ENCODE measurements at places on chromosomes 13 and 19.

DNA sequence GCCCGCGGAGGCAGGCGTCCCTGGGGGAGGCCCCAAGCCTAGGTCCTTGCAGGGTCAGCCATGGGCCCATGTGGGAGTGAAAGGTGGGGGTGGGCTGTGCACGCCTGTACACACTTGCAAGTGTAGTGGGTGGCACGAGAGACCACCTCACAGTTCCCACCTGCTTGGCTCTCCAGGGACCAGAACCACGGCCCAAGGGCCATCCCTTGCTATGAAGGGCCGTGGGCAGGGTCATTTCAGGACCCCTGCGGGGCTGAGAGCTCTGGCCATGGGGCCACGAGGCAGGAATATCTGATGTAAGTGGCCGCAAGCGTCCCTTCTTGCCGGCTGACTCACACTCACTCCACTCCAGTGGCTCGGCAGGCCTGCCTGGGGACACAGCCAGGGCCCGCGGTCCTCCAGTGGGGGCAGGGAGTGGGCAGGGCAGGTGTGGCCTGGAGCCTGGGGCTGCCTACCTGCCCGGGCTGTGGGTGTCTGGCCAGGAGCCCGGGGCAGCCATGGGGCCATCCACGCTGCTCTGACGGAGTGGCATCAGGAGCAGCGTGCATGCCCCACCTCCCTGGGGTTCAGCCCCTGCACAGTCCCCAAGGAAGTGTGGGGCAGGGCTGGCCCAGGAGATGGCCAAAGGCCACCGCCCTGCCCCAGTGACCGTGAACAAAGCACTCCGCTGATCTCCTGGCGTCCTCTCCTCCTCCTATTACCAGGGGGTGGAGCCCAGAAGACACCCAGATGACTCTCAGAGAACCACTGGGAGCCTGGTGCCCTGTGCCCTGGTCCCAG, 8.6 kb upstream of the MKNK2 start:
- DNase-seq: no peak

DNA sequence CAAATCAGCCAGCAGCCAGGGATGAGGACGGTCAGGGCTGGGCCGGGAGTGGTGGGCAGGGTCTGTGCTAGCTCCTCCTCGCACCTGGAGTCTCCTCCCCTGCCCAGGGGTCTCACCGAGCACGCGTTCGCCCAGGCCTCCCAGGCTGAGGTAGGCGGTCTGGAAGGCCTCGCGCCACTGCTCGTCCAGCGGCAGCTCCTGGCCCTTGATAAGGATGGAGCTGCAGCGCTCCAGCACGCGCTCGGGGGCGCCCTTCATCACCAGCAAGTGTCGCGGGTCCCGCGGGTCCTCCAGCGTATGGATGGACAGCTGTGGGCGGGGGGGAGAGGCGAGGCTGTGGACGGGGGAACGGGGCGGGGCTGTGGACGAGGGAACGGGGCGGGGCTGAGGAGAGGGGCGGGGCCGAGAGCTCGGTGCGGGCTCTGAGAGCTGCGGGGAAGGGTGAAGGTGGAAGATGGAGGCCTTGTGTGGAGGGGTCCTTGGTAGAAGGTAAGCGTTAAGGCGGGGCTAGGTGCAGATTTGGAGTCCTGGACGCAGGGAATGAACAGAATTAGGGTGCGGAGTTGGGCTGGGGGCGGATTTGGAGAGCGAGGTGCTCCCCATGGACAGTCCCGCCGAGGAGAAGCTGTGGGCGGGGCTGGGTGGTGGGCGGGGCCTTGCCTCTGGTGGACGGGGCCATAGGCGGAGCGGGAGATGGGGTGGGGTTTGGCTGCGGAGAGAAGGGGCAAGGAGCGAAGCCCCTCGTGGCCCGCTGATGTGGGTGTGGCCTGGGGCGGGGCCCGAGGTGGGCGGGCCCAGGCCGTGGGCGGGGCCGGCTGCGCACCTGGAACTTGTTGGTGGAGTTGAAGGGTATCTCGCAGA, 5.7 kb downstream of the ATP4A start:
- peak; percentile 18 for DNase-seq

DNA sequence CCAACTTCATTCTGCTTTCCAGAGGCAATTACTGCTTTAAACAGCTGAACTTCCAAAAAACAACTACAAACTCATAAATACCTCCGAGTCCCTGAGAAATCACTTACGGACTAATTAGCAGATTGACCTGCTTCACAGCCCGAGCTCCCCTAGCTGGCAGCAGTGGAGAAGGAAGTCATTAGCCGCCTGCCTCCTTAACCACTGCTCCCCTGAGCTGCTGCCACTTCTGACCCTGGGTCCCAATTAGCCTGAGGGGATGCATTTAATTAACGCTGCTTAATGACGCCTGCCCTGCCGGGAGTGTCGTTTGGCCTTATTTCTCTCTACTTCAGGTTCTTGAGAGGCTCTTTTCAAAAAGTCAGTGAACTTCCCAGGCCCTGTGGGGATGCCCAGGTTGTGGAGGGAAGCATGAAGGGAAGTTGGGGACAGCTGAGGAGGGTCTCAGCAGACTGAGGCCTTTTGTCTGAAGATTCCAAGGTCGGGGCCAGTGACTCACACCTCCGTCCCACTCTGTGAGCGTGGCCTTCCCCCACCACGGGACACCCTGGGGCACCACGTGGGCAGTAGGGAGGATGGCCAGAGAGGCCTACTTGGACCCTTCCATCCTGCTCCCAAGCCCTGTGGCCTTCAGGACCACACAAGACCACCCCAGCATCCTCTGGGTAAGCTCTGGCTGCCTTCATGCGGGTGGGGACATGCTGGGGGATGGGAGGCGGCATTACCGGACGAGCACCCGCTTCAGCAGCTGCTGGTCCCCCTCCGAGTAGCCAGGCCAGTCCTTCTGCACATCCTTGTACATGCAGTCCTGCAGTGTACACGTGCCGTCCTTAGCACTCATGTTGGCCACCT, 19.8 kb upstream of the ISYNA1 start:
- DNase-seq: no peak

DNA sequence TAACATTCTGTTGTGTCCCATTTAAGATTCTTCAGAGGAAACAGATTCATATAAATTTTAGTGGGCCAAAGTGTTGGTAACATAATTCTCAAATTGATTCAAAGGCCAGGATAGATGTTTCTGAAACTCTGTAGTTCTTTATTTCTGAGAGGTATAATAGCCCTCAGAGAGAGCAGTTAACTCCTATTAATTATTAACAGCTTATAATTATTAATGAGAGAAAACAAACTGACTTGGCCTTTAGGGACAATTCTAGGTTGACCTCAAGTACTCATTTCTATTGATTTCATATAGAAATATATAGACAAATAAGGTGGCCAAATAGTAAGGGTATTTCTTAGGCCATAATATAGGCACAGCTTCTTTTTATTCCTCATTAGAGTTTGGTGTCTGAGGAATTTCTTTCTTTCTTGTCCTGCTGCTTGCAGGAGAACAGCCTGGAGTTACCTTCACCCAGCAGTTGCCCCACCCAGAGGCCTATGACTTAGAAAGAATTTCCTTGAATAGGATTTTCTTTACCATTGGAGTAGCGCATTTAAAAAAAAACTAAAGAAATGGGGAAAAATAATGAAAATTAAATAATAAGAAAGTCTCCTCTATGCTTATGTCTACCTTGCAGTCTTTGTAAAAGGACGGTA, 1430.1 kb upstream of the SPRY2 start:
- no peak for DNase-seq

DNA sequence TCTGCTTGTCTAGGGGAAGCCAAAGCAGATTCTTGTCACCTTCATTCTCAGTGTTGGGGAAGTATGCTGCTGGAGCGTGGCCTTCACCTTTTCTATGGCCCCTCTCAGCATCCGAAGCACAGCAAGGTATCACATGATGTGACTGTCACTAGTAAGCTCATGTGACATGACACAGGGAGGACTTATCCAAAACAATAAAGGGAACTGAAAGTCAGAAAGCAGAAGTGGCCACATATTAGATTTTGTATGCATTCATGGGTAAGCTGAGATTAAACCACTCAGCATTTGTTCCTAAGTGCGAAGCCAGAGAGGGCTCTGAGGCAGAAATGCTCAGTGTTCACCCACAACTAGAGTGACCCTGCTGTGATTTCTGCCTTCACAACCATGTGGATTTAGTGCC, 72.8 kb upstream of the PCDH8 start:
- DNase-seq: no peak

- DNase-seq: no peak
Measured at GRCh38 chr19:1953037-1953436, 12.1 kb downstream of the CSNK1G2 start.

GRCh38 chr13:50130123-50130946, 115.1 kb downstream of the KCNRG start:
- DNase-seq: peak; percentile 31

GRCh38 chr19:5338656-5339197, 1.9 kb downstream of the PTPRS start:
- no peak for DNase-seq

DNA sequence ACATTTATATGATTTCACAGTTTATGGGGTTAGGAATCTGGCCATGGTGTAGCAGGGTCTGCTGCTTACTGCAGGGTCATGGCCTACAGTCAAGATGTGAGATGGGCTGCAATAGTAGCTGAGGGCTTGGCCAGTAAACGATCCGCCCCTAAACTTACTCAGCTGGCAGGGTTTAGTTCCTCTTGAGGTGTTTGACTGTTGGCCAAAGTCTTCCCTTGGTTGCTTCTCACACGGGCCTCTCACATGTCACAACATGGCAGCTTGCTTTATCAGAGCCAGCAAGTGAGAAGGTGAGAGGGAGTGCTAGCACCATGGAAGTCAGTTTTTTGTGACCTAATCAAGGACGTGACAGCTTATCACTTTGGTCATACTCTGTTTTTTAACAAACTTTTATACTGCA, 77.1 kb downstream of the DNAJC3 start:
- DNase-seq: no peak

GRCh38 chr13:113775451-113776145, 16.6 kb downstream of the TMEM255B start:
- DNase-seq: no peak

GRCh38 chr19:46447824-46448223, 19.1 kb upstream of the PNMA8C start:
- no peak for DNase-seq

DNA sequence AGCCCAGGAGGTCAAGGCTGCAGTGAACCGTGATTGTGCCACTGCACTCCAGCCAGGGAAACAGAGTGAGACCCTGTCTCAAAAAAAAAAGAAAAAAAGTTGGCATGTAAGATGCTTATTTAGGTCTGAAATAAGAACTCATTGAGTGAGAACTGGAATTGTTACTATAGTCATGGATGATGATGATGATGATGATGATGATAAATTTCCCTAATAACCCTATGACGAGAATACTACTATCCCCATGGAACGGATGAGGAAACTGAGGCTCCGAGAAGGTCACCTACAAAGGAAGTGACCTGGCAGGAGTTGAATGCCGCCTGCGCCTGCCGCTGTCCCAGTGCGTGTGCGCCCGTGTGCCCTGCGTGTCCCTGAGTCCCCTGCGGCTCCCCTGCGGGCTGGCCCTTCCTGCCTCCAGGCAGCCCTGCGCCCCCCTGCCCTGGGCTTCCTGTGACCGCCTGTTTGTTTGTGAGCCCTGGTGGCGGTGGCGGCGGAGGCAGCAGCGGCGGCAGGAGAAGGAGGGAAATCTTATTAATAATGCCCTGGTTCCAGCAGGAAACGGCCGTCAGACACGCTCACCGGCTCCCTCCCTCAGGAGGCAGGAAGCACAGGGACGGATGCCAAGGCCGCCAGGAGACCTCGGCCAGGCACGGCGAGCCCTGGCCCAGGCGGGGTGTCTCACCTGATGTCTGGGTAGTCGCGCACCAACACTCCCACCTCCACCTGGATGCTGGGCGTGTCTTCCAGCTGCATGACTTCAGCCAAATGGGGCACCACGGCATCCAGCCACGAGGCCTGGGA, 29.6 kb downstream of the EXOC3L2 start:
- DNase-seq: no peak

DNA sequence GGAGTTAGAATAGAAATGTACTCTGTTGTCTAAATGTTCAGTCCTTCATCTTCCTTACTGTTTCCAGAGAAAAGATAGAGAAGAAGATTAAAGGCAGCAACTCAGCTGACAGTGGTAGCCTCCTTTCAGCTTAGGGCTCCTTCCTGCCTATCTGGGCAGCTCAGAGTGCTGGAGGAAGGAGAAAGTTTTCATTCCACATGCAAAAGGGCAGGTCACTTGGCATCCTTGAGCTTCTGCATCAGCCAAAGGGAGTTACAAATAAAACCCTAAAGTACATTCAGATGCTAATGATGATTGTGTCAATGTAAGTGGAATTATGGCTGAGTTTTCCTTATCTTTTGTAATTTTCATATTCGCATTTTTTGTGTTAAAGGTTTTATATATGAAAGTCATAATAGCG, 58.9 kb downstream of the ESD start:
- no peak for DNase-seq

GRCh38 chr19:13154241-13154778, 4.1 kb downstream of the IER2 start:
- peak; percentile 43 for DNase-seq

GRCh38 chr13:49410006-49410405, 33.9 kb downstream of the CAB39L start:
- no peak for DNase-seq

DNA sequence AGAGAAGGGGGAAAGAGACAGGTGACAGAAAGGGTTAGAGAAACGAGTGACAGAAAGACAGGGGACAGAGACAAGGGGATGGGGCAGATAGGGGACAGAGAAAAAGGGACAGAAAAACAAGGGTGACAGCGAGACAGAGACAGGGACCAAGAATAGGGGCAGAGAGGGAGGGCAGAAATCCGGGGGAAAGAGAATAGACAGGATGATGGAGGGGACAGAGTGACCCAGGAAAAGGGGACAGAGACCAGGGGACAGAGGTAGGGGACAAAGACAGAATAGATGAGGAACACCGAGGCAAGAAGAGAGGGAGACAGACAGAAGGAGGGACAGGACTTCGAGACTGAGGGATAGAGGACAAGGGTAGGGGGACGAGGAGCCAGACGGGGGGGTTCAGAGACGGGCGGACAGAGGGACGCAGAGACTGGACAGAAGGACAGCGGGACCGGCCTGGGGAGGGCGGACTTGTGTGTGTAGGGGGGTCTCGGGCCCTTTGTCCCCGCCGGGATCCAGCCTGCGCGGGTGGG, 593 bp downstream of the CADM4 start:
- DNase-seq: no peak

- no peak for DNase-seq
Measured at GRCh38 chr13:110127986-110128511, 178.9 kb downstream of the COL4A1 start.

DNA sequence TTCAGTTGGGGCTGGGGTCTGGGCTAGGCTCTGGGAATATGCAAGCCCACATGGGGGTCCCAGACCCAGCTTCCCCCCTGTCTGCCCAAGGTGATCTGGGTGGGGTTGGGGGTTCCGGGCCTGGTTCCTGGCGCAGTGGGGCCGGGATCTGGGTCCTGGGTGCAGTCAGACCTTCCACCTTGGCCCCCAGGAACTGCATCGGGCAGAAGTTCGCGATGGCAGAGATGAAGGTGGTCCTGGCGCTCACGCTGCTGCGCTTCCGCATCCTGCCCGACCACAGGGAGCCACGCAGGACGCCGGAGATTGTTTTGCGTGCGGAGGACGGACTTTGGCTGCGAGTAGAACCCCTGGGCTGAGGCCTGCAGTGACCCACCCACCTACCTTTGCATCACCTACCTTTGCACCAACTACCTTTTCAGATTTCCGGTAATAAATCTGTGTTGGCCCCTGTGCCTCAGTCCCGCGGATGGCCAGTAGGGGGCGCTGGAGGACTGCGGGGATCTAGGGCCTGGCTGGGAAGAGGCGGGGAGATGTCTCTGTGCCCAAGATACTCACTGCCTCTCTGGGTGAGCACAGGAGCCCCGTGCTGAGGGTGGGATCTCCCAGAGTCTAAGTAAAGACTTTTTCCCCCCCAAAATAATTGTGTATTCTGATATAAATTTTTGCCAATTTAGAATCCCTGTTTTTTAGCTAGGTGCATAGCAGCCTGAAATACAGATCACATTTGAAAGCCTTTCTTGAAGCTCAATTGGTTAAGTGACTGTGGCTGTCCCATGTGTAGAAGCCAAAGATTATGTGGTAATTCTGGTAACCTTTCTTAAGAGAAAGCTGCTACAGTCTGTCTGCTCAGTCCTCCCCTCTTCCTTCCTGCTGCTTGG, 11.5 kb upstream of the CYP4F3 start:
- DNase-seq: peak; percentile 78

Measured in CD4-positive, alpha-beta T cell treated with Interleukin-4 for 4 hours (primary cell).